ENCODE measurements at places on chromosomes 2 and 18.

DNA sequence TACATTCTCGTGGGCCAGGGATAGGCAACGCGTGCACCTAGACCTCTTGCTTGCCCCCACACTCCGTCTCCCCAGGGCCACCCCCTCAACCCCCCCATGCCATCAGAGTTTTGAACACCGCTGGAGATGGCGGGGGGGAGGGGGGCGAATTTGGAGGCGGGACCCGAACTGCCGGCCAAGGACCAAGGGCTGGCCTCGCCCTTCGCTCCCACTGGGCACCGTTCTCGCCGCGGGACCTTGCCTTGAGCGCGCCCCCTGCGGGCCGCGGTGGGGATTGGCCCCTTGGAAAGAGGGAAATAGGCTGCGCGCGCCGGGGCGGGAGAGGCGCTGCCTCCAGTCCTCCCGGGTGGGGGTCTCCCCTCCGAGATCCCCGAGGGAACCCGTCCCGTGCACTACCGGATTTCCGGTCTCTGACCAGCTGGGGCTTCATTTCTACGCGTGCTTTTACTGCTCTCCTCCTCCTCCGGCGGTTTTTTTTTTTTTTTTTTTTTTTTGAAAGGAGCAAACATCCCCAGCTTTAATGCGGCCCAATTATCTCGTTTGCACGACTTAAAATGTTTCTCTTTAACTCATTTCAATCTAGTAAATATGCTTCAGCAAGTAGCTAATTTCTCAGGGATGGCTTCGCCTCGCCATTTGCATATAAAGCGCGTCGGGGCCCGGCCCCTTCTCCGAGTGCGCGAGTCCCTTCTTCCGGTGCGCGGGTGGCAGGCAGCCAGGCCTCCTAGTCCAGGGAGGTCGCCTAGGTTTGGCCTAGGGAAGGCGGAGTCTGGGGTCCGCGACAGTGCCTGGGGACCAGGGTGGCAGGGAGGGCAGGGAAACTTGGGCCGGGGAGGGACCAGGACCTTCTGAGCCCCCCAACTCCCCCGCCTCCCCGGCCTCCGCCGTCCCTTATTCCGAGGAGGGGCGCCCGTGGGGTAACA, 10.0 kb upstream of the GBX2 start:
- DNase-seq = peak; percentile 19

DNA sequence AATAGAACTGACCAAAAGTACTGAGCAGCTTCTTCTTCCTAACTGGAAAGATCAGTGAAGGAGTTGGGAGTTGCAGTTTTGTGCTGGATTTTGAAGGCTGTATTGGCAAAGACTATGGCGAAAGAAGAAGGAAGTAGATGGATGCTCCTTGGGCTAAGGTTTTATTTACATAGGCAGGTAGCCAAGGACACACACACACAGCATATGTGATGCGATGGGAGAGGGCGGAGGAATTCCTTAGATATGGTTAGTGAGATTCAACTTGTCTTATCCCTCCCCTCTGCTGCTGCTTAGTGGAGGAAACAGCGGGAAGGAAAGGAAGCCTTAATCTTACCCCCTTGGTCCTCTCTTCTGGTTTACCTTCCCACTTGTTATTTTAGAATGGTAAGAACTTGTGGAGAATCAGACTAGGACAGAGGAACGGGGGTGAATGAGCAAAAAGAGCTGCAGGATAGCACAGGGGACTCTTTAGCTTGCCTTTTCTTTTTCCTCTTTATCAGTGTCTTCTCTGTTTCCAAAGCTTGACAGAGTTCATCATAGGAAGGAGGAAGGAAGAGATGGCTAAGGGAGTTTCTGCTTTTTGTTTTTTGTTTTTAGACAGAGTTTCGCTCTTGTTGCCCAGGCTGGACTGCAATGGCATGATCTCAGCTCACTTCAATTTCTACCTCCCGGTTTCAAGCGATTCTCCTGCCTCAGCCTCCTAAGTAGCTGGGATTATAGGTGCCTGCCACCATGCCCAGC, 87.9 kb downstream of the OSBPL6 start:
- no peak for DNase-seq

- no peak for DNase-seq
Observed at GRCh38 chr2:163731735-163732134, 4.1 kb downstream of the FIGN start.

DNA sequence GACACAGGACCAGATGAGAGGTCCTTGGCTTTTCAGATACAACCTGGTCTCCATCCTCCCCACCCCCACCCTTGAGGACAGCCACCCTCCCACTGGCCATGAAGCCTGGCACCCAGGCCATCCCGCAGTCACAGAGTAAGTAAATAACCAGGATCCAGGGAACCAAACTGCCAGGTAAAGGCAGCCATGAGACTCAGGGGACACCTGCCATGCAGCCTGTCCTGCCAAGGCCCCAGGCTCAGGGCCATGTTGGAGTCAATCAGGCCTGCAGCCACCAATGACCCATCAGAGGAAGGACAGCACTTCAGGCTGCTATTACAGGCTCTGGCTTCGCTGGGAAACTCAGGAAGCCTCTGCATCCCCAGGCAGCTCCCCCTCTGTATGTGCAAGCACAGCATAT, 15.6 kb downstream of the SPATA3 start:
- no peak for DNase-seq

DNA sequence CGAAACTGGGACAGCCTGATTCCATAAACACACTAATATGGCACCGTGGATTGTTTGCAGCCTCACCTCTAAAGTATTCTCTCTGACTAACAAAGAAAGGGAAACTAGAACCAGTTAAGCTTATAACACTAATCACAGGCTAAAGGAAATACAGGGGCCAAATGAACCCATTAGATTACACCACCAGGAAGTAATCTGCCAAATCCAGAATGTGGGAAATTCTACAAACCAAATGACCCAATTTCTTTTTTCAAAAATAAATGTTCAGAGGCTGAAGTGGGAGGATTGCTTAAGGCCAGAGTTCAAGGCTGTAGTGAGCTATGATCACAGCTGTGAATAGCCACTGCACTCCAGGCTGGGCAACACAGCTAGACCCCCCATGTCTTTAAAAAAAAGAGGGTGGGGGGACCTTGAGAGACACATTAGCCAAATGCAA, 1.5 kb upstream of the MPPE1 start:
- peak; percentile 2 for DNase-seq
